Stimulated activated CD4-positive, alpha-beta T cell treated with anti-CD3 and anti-CD28 coated beads, Interleukin-15, amount 100 ng/mL, for 24 hours (primary cell): ENCODE measurements at places on chromosomes 6 and 20.

DNA sequence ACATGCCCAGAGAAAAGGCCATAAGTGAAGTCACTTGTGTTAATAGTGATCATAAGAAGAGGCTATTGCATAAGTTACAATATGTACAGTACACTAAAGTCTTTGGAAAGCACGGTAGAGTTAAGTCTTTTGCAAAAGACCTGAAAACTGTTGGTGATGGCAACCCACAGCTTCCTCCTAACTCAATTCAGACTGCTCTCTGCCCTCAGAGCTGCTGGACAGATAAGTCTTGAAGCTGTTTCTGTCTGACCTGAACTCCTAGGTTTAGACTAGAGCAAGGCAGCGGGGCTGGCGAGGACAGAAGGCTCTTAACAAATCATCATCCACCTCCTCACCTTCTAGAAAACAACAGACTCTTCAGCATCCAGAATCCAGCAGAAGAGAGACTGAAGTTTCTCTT lies 125.4 kb downstream of the CD24 start:
- no peak for DNase-seq

- DNase-seq: peak; percentile 44
These were observed 9.9 kb downstream of the STX16 start for GRCh38 chr20:58660855-58661597.

GRCh38 chr20:25079171-25079570 lies 2.8 kb downstream of the VSX1 start:
- DNase-seq: no peak

GRCh38 chr6:166782520-166782919 lies 155.5 kb upstream of the RPS6KA2 start:
- no peak for DNase-seq

- no peak for DNase-seq
These were observed 192.6 kb upstream of the VGLL2 start for GRCh38 chr6:117072781-117073180.

DNA sequence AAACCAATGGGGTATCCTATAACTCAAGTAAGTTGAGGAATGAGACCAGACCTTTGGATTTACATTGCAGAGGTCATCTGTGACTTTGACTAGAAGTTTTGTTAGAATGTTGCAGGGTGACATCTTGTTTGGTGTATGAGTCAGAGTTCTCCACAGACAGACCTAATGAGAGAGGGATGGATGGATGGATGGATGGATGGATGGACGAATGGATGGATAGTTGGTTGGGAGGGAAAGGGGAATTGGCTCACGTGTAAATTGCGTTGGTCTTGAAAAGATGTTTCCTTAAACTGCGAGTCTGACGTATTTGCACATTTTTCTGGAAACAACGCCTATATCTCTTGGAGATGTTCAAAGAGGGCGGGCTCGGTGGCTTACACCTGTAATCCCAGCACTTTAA lies 1.0 kb upstream of the MTRES1 start:
- DNase-seq: no peak

DNA sequence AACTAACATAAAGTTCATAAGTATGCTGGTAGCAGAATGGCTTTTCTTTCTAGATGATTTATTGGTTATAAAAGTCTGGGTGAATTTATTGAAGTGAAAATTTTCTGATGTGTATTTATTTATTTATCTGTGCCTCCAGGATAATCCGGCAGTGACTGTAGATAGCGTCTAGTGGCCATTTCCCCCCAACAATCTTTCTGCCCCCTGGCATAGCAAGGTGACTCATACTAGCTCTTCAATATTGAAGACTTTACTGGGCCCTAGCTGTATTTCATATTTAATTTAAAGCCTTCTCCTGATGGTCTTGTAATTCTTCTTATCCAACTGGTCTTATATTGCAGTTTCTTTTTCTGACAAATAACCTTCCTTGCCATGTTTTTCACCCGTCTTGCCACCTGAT lies 154.1 kb upstream of the SGK1 start:
- no peak for DNase-seq
